ENCODE measurements at places on chromosomes 2 and 18. TPM values are rescaled to one million over a fixed set of nuclear protein-coding genes. Genes with fewer than 3 reads are reported as not detected.

GRCh38 chr2:42794271-42795046 is 2.1 kb upstream of the HAAO start:
- DNase-seq, result no peak

- DNase-seq, result no peak
Measured at GRCh38 chr2:203830304-203831055, 37.1 kb upstream of the CTLA4 start.

DNA sequence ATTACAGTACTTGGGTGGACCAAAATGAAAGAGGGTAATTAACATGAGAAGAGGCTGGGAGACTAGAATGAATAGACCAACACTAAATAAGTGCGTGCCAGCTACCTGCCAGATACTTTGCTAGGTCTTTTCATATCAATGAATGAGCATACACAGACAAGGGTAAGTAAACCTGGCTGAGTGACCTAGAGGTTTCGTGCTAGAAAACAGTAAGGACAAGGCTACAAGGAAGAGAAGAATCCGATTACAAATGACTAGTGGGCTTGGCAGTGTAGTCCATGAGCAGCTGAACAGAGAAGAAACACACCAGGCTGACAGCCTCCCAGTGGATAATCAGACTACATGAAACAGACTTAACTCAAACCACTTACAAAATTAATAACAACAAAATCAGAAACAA is 64.6 kb downstream of the THADA start:
- no peak for DNase-seq

- DNase-seq, result no peak
Measured at GRCh38 chr2:231393149-231394131, 2.1 kb upstream of the B3GNT7 start.

DNA sequence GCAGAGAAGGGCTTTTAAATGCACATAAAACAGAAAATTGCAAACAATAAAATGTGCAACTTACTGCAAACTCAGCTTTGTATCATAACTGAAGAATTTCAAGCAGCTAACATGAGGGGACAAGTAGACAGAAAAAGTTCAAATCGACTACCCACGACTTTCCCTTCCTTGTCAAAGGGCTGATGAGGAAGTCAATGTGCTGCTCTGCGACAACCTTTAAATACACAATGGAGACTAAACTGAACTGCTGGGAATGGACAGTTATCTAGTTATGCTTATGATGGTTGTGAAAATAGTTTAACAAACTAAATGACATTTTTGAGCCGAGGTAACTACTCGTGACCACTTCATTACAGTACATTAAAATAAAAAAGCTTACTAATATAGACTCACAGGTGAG is 84.1 kb downstream of the INO80D start:
- DNase-seq, result no peak

DNA sequence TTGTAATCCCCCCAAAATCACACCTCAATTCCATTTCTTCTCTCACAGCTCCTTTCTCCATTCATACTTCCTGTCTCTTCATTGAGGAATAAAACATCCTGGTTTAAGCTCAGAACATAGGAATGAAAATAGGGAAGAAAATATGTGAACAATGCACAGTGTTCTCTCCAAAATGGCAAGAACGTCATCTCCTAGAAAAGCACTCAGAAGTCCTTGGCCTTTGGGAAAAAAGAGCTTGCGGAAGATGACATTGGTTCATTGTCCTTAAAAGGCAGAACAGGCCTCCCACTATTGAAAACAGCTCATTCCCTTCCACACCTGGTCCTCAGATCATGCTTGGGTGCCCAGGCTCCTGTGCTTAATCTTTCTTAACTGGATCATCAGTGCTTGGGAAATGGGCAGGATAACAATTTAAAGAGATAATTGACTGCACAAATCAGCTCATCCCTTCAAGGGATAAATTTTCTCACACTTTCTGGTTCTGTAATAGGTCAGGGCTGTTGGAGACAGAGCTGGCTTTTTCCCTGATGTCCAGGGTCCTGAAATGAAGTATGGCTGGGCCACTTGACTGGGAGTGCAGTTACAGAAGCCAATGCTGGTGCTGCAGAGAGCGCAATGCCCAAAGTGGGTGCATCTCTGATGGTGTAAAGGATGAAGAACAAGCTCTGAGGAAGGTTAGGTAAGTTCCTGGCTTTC is 69.2 kb downstream of the MARCHF4 start:
- no peak for DNase-seq

GRCh38 chr18:64800151-64800550 is 651.3 kb upstream of the LINC00305 start:
- DNase-seq, result no peak

MROH2A gene
- polyA plus RNA-seq, result not detected

MERTK gene
- 0.84 TPM for polyA plus RNA-seq

SOWAHC gene
- 3.9 TPM for polyA plus RNA-seq

Measured in AG04450 (cell line).